NCI-H524 (cell line): ENCODE measurements at places on chromosomes 7 and 10.

- DNase-seq = no peak
These were observed 5.4 kb downstream of the MAFK start for GRCh38 chr7:1535701-1536454.

- no peak for DNase-seq
These were observed 1.8 kb upstream of the CLDN4 start for GRCh38 chr7:73828972-73829371.

DNA sequence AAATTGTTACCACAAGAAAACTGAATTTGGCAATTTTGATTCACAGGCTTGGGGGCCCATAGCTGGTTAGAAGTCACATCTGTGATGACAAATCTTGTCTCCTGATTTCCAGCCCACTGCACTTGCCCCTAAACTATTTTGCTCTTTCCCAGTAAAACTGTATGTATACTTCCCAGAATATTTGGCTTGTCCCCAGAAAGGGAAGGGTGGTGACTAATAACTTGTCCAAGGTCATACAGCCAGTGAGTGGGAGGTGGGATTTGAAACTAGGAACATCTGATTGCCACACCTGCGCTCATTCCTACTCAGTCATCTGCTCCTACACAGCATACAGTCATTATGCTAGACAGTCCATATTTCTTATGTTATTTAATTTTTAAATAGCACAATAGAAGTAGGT is 304.5 kb downstream of the SDHAF3 start:
- DNase-seq = no peak

DNA sequence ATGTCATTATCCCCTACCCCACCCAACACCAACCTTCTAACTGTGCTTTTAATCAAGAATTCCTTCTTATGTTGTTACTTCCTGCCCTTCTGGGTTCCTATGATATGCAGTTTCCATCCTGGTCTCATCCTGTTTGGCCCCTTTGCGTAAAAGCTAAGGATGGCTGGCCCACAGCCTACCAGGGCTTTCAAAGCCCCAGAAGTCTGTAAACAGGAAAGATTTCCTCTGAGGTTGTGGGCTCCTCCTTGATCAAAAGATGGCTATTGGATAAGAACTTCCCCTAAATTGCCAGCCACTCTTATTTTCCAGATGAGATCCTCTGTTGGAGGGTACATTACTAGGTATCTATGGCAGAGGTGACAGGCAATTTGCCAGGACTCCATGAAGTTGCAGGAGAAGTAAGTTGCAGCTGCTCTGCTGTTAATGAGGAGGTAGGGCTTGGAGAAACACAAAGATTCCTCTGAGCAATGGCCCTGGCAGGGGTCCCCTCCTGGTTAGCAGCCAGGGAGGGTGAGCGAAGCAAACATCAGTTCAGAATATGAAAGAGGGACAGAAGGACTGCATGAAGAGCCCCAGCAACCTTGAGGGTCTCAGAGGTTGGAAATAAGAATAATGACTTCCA is 32.1 kb downstream of the NRP1 start:
- no peak for DNase-seq

- DNase-seq = no peak
These were observed 9.4 kb downstream of the SCRN1 start for GRCh38 chr7:29980151-29980550.
